Upper lobe of right lung (tissue), 1 donor: ENCODE measurements at places on chromosomes 1 and 21. TPM values are rescaled to one million over a fixed set of nuclear protein-coding genes. Genes with fewer than 3 reads are reported as not detected.

DNA sequence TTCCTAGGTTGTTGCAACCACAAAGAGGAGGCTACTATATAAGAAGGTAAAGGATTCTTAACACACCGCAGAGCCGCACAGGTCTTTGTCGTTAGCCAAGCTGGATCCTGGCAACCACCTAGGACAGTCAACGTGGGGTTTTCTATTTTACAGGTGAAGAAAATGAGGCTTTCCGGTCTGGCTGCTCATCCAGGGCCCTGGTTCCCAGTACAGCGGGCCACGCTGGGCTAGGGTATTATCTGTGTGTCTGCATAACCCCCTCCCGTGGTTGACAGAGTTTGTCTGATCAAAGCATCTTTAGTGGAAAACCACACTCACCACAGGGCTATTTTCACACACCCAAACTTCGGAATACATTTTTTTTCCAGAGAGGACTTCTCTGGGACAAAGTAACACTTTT is 39.0 kb upstream of the PDE9A start:
- H3K4me3 ChIP-seq: peak overlapping the region; percentile 28
- no peaks in the 10 kb centered on the region for H3K36me3 ChIP-seq
- H3K27me3 ChIP-seq: peaks cover 14% of the 10 kb centered on the region
- H3K4me1 ChIP-seq: peaks cover 6% of the 10 kb centered on the region
- H3K27ac ChIP-seq: peak overlapping the region; percentile 74
- DNase-seq: peak; percentile 38

DNA sequence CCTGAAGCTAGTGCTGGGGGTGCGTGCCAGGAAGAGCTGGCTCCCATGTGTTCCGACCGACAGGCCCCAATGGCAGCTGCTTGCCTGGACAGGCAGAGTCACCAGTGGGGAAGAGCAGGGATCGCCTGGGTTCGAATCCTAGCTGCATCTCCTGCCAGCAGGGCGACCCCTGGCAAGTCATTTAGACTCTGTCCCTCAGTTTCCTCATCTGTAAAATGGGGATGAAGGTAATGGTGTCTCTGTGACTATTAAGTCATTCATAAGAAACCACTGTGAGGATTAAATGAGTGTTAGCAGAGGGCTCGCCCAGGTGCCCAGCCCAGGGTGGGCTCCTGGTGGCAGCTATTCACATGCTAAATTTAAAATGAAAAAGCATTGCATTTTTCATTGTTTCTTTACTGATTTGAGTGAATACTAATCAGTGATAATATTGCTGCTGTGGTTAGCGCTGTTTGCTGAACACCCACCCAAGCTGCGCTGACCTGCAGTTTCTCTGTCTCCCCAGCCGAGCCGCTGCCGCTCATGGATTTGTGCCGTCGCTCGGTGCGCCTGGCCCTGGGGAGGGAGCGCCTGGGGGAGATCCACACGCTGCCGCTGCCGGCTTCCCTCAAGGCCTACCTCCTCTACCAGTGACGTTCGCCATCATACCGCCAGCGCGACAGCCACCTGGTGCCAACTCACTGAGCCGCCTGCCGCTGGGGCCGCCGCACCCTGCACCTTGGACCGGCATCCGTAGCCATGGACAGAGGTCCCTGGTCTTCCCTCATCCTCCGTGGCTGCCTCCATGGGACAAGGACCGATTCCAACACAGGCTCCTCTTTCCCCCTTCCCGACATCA is 74.5 kb downstream of the SPSB1 start:
- H3K27ac ChIP-seq: no peak overlapping the region
- H3K4me1 ChIP-seq: peaks cover 6% of the 10 kb centered on the region
- DNase-seq: no peak
- no peak overlapping the region for H3K4me3 ChIP-seq

DNA sequence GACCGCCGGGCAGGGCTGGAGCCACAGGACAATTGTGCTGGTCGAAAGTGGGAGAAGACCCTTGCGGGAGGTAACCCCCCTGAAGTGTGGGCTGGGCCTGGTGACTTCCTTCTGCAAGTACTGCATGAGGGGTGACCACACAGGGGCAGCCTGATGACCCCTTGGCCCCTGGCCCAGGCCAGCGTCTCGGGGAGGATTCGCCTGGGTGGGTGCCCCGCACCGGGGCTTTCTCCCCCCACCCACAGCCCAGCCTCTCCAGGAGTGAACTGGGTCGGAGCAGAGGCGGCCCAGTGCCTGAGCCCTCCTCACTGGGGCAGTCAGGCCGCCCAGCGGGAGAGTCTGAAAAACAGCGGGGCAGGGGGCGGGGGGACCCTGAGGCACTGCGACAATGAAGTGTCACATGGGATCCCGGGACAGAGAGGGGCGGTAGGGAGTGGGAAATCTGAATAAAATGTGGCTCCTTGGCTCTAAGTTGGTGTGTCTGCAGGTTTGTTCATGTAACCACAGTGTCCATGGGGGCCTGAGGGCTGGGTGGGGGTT is 1.6 kb upstream of the DNMT3L start:
- no peak overlapping the region for H3K27ac ChIP-seq
- H3K27me3 ChIP-seq: no peaks in the 10 kb centered on the region
- no peak for DNase-seq
- H3K4me1 ChIP-seq: no peaks in the 10 kb centered on the region

GRCh38 chr1:47893412-47893811 is 103.8 kb downstream of the TRABD2B start:
- H3K36me3 ChIP-seq: no peaks in the 10 kb centered on the region
- H3K4me3 ChIP-seq: no peak overlapping the region
- DNase-seq: no peak

DNA sequence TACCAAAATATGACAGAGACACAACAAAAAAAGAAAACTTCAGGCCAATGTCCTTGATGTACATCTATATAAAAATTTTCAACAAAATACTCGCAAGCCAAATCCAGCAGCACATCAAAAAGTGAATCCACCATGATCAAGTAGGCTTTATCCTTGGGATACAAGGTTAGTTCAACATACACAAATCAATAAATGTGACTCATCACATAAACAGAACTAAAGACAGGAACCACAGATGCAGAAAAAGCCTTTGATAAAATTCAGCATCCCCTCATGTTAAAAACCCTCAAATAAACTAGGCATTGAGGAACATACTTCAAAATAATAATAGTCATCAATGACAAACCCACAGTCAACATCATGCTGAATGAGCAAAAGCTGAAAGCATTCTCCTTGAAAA is 101.5 kb downstream of the NME7 start:
- no peaks in the 10 kb centered on the region for H3K27me3 ChIP-seq
- no peaks in the 10 kb centered on the region for H3K4me1 ChIP-seq
- no peak overlapping the region for H3K4me3 ChIP-seq
- no peak overlapping the region for H3K27ac ChIP-seq
- no peaks in the 10 kb centered on the region for H3K36me3 ChIP-seq

- H3K36me3 ChIP-seq: no peaks in the 10 kb centered on the region
- H3K27ac ChIP-seq: no peak overlapping the region
- no peaks in the 10 kb centered on the region for H3K27me3 ChIP-seq
Observed at GRCh38 chr1:88466899-88467580, 217.0 kb upstream of the PKN2 start.

Gene PERM1
- total RNA-seq: 0.35 TPM

DNA sequence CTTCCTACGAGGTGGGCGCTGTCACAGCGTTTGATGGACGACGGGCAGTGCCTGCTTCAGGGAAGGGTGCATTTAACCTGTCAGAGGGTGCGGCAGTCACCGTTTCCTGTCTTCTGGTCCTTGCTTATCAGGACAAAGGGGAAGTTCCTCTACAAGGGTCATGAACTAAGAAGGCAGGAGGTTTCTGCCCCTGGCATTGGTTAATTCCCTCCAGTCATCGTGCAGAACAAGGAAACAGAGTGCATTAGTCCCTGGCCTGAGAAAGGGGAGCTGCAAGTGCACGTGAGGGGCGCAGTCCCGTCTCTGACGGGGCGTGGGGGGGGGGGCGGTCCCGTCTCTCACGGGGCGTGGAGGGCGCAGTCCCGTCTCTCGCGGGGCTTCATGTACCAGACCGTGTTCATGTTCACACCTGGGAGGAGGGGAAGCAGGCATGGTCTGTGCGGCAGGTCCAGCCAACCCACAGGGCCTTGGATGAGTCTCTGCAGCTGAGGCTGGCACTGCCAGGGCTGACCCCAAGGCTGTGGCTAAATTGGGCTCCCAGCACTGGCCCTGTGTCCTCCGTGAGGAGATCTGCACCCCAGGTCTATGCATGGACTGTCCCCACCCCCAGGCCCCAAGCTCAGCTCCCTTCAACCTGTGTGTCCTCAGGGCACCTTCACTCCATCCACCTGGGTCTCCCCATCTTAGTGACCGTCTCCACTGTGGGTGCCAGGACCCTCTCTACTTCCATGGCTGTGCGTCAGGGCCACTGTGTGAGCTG is 89.2 kb upstream of the COL6A1 start:
- no peak for DNase-seq
- no peaks in the 10 kb centered on the region for H3K27me3 ChIP-seq
- H3K36me3 ChIP-seq: no peaks in the 10 kb centered on the region
- no peak overlapping the region for H3K27ac ChIP-seq

Gene CHAF1B
- 0.67 TPM for total RNA-seq

DNA sequence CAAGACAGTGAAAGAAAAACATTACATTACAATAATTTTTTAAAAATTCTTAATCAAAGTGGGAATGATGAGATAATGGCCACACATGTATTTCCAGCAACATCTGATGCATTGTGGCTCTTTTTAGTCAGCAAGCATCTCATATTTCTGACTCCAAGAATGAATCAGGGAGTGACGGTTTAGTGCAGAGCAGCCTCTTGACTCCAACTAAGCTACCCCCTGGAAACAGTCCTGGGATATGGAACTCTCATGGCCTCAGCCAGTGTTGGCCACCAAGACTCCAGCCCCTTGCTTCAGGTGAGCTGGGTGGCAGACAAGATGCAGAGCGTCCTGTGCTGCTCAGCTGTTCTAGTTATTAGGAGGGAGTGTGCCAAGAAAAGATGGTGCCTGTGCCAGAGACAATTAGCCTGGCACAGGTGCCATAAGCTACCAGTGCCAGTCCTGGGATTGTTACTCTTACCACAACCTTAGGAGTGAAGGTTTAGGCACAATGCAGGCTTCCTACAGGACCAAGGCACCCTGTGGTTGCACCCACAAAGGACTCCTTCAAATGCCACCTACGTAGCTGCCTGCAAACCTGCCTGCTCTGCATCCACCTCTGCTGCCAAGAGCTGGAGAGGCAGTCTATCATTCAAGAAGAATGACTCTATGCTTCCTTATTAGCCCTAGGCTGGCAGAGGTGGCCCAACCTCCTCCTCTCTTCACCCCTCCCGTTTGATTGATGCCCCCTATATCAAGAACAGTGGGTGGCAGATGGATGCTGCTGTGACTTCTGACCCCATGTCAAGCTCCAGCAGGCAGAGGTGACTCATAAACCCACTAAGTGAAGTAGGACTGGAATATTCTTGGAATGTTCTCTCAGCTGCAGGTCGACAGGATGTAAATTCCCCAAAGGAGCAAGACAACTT is 6.0 kb upstream of the SEC16B start:
- no peaks in the 10 kb centered on the region for H3K36me3 ChIP-seq
- H3K27ac ChIP-seq: no peak overlapping the region
- H3K4me3 ChIP-seq: no peak overlapping the region
- H3K4me1 ChIP-seq: no peaks in the 10 kb centered on the region
- DNase-seq: no peak
- no peaks in the 10 kb centered on the region for H3K27me3 ChIP-seq

Gene TRIM67
- total RNA-seq: not detected

- peaks cover 11% of the 10 kb centered on the region for H3K36me3 ChIP-seq
- no peaks in the 10 kb centered on the region for H3K27me3 ChIP-seq
- DNase-seq: no peak
Observed at GRCh38 chr1:205604825-205605505, 26.8 kb downstream of the ELK4 start.

DNA sequence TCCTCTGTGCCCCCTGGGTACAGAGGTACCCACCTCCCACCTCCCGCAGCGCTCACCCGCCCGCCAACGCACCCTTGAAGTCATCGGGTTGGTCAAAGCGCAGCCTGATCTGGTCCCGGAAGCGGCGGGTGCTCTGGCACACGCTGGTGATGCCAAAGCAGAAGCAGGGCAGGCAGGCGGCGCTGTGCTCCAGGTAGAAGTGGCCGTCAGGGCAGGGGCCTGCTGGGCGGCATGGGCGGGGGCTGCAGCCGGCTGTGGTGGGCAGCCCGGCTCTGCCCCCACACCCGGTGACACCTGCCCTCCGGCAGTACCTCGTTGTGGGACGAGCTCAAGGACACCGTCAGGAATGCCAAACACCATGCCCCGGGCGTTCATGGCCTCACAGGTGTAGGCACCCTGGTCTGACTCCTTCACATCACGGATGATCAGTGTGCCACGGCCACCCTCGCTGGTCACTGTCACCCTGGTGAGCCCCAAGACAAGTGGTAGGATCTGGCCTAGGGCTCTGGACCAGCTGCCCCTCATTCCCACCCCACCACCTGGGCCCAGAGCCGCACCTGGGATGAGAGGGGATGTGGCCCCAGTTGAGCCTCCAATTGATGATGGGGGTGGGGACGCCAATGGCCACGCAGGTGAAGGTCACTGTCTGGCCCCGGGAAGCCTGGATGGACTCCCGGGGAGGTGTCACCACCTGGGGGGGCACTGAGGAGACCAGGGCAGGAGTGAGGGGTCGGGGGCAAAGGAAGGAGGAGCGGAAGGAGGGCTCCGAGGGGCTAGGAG is 52.5 kb downstream of the HSPG2 start:
- peaks cover 82% of the 10 kb centered on the region for H3K36me3 ChIP-seq
- no peaks in the 10 kb centered on the region for H3K4me1 ChIP-seq
- H3K27me3 ChIP-seq: no peaks in the 10 kb centered on the region
- no peak overlapping the region for H3K27ac ChIP-seq
- no peak for DNase-seq
- H3K4me3 ChIP-seq: no peak overlapping the region

Gene GNG5
- 133 TPM for total RNA-seq

Gene GIPC2
- 4.1 TPM for total RNA-seq

DNA sequence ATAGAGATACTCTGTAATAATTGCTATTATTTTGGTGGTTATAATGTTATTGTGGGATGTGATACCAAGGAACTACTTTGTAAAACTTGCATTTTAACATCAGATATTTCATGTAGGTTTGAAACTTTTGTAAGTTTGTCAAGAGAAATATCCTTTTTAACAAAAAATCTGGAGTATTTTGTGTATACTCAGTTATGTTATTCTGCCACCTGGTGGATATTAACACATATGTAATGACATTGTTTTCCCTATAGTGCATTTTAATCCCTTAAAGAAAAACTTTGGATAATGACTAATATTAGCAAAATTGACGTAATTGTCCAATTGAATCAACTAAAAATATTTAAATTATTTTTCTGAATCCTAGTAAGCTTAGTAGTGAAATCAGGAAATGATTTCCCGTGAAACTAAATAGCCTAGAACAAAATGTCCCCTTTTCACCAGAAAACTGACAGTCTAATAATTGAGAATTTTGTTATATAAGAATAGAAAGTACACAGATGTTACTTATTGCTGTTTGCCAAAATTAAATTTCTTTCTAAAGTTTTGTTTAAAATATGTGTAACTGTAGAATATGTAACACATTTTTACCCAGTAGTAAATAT is 39.6 kb downstream of the KCTD3 start:
- no peak overlapping the region for H3K4me3 ChIP-seq
- peaks cover 3% of the 10 kb centered on the region for H3K4me1 ChIP-seq
- H3K27ac ChIP-seq: no peak overlapping the region
